ENCODE measurements at places on chromosomes 16 and 17. TPM values are rescaled to one million over a fixed set of nuclear protein-coding genes. Genes with fewer than 3 reads are reported as not detected.

The HS3ST3B1 gene
- total RNA-seq, result 8.4 TPM

The SLC16A5 gene
- total RNA-seq, result 2.3 TPM

The DOC2B gene
- total RNA-seq, result 0.21 TPM

The TTC19 gene
- 38.7 TPM for total RNA-seq

The TNK1 gene
- total RNA-seq, result 5.6 TPM

The CES5A gene
- not detected for total RNA-seq

The ZP2 gene
- not detected for total RNA-seq

The SLC13A5 gene
- total RNA-seq, result not detected

The PIK3R5 gene
- total RNA-seq, result 23.2 TPM

The NPIPA8 gene
- 11.2 TPM for total RNA-seq

The CTRB2 gene
- not detected for total RNA-seq

The SHBG gene
- not detected for total RNA-seq

The PPY gene
- not detected for total RNA-seq

The CFAP52 gene
- total RNA-seq, result not detected

The CBX2 gene
- 3.8 TPM for total RNA-seq

The C1QTNF8 gene
- total RNA-seq, result not detected

The HBQ1 gene
- total RNA-seq, result not detected

The KREMEN2 gene
- total RNA-seq, result not detected

The CALCOCO2 gene
- total RNA-seq, result 68.4 TPM

The PARD6A gene
- 18.3 TPM for total RNA-seq

The NPIPB9 gene
- 0.67 TPM for total RNA-seq

The UMOD gene
- total RNA-seq, result not detected

The C16orf89 gene
- total RNA-seq, result not detected

The CDH13 gene
- total RNA-seq, result not detected

The DRC7 gene
- not detected for total RNA-seq

The PABPN1L gene
- not detected for total RNA-seq

The SHISA6 gene
- not detected for total RNA-seq

The SLFN14 gene
- 0.19 TPM for total RNA-seq

The FOXO3B gene
- total RNA-seq, result 6.2 TPM

The EPX gene
- not detected for total RNA-seq

The RGS9 gene
- 1.7 TPM for total RNA-seq

The SEPHS2 gene
- total RNA-seq, result 70.8 TPM

The TSPAN10 gene
- total RNA-seq, result 0.23 TPM

The CSH1 gene
- not detected for total RNA-seq

The KRTAP3-2 gene
- not detected for total RNA-seq

The C16orf78 gene
- not detected for total RNA-seq

The KRT9 gene
- total RNA-seq, result not detected

The DHRS7C gene
- total RNA-seq, result not detected

The CHRNE gene
- total RNA-seq, result 0.38 TPM

The GAS7 gene
- 1.3 TPM for total RNA-seq

The BRICD5 gene
- total RNA-seq, result 13.3 TPM

The DNAJC7 gene
- 99.1 TPM for total RNA-seq

The ADAD2 gene
- not detected for total RNA-seq

The KRTAP9-2 gene
- not detected for total RNA-seq

The TELO2 gene
- total RNA-seq, result 89.3 TPM

The TBC1D26 gene
- 0.46 TPM for total RNA-seq

The FOXF1 gene
- not detected for total RNA-seq

The KCNH6 gene
- not detected for total RNA-seq
